ENCODE measurements at places on chromosomes 13 and 19.

DNA sequence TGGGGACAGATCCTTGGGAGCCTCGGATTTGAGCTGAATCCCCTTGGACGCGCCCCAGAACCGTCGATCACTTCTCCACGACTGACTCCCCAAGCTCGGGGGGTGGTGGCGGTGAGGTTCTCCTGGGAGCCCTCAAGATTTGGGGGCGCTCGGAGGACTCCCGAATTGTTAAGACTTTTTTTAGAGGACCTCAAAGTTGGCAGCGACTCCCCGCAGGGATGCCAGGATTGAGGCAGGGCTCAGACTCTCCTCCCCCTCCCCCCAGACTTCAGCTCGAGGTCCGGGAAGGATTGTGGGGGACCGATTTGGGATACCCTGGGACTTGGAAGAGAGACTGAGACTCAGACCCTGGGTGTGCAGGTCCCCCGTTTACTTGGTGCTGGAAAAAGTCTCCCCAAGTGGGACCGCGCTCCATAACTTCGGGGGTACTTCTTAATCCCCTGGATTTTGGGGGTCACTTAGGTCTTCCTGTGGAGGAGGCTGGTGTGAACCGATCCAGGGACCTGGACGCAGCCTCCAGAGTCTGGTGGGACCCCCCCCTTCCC is 665 bp downstream of the VASP start:
- DNase-seq = no peak

- DNase-seq = no peak
Observed at GRCh38 chr13:33711436-33711835, 106.5 kb upstream of the RFC3 start.

DNA sequence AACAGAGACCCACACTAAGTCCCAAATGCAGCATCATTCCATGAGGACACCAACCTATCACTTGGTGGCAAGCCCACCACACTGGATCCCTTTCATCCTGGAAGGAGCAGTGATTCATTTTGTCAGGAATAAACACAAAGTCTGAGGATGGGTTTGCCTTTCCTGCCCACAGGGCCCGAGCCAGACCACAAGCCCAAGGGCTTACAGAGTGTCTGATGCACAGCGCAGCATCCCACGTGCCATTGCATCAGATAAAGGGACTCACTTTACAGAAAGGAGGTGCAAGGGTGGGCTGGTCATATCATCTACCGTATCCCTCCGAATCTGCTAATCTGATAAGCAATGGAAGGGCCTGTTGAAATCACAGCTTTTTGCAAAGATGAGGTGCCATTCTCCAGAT is 12.2 kb upstream of the KCTD15 start:
- no peak for DNase-seq

DNA sequence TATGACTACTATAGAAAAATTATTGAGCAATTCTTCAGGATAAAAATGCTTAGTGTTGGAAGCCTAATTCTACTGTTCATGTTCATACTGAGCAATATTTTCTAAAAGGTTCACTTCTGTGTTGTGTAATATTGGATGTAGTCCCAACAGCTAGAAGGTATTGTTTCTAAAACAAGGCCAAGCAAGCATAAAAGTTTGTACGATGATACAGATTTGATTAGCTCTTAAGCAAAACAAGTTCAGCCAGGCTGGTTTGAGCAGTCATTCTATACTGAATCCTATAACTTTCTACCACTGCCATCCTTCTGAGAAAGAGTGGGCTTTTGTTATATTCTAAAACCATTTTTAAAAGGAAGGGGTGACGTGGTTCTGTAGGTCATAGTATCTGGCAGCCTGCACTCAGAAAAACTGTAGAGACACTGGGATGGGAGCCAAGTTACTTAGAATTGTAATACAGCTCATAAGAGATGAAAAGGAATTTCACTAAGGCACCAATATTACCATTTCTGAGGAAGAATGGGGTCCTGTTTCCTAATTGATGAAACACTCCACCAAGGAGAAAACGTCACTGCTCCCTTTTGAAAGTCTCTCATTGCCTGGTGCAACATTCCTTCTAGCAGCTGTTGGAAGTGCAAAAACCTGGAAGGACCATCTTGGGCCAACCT is 275.0 kb upstream of the DACH1 start:
- DNase-seq = no peak

DNA sequence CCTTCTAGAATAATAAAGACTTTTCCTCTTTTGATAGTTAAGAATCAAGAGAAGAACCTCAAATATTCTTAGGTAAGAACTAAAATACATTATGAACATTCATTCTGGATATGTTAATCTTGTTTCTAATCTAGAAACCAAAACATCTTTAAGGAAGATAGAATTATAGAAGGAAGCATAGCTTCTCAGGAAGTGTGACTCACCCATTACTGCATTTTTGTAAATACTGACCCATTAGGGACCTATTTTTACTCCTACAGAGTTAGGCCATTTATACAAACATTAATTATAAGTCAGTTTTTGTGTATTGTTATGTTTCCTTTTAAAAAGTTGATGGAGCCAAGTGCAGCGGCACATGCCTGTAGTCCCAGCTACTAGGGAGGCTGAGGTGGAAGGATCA is 147.1 kb downstream of the NUFIP1 start:
- peak; percentile 31 for DNase-seq

DNA sequence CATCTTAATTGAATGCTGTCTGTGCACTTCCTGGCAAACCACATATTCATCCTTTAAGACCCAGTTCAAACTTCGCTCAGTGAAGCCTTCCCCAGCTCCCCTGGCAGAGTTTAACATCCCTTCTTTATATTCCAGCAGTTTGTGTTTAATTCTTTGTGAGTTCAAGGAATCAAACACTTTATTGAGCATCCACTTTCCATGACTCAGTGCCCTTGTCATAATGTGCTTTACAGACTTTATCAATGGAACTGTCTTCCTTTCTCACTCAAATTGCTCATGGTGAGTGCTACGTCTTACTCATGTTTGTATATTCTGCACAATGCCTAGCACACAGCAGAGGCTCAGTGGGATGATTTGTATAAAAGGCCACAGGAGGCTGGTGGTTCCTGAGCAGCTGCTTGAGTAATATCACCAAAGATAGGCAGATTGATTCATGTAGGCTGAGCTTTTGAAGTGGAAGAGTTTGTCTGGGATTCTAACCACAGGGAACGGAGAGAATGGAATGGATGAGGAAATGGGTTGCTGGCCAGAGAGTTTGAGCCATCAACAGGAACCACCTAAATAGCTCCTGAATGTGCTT is 44.2 kb downstream of the SERTM1 start:
- DNase-seq = no peak

DNA sequence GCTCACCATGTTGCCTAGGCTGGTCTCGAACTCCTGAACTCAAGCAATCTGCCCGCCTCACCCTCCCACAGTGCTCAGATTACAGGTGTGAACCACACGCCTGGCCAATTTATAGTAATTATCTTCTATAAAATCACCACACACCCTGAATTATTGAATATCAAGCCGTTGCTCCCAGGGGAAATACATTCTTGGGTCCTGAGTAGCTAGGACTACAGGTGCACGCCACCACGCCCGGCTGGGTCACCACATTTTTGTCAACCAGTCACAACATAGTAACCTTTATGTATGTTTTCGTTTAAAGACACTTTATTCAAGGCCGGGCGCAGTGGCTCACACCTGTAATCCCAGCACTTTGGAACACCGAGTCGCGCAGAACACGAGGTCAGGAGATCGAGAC is 8.3 kb downstream of the CBLC start:
- no peak for DNase-seq
